Foreskin keratinocyte (primary cell): ENCODE measurements at places on chromosomes 3 and 15. TPM values are rescaled to one million over a fixed set of nuclear protein-coding genes. Genes with fewer than 3 reads are reported as not detected.
A peak's percentile ranks its signal among the peaks of the same experiment; 100 is the strongest.

DNA sequence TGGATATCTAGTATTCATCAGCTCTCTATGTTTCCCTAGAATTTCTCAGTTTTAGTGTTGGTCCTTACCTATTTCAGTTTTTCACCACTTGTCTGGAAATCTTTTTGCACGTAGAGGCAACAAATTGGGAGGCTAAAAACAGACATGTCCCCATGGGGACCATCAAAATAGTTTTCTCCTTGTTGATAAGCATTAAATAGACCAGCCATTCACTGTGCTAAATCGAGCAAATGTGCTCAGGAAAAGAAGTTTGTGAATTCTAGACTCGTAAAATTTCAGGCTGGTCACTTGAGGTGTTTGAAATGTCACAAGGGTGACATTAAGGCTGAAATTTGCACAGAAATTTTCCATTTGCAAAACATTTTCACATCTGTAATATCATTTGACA is 102.6 kb downstream of the SPATA16 start:
- DNase-seq: no peak

DNA sequence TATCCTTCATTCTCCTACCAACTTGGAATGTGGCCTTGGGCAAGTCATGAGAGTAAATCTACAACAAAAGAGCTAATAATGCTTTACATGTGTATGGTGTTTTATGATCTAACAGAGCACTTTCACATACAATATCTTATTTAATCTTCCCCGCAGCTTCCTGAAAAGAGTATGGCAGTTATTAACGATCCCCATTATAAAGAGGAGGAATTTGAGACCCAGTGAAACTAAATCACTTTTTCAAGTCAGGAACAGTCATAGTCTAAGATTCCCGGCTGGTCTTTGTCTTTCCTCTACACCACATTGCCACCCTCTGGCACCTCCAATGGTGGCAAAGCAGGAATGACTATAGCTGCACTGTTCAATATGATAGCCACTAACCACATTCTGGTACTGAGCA is 69.7 kb upstream of the CMSS1 start:
- DNase-seq: peak; percentile 45

DNA sequence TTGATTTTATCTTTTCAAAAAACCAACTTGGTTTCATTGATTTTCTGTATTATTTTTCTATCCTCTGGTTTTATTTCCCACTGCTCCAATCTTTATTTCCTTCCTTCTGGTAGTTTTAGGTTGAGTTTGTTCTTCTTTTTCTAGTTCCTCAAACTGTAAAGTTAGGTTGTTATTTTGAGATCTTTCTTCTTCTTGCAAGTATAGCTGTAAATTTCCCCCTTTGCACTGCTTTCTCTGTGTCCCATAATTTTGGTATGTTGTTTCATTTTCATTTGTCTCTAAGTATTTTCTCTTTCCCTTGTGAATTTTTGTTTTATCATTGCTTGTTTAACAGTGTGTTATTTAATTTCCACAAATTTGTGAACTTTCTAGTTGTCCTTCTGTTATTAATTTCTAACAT is 120.0 kb downstream of the PLD1 start:
- DNase-seq: no peak

- DNase-seq: no peak
Measured at GRCh38 chr3:133834621-133835417, 29.2 kb downstream of the SRPRB start.

GRCh38 chr3:4986175-4986781 is 7.0 kb downstream of the BHLHE40 start:
- DNase-seq: peak; percentile 71

DNA sequence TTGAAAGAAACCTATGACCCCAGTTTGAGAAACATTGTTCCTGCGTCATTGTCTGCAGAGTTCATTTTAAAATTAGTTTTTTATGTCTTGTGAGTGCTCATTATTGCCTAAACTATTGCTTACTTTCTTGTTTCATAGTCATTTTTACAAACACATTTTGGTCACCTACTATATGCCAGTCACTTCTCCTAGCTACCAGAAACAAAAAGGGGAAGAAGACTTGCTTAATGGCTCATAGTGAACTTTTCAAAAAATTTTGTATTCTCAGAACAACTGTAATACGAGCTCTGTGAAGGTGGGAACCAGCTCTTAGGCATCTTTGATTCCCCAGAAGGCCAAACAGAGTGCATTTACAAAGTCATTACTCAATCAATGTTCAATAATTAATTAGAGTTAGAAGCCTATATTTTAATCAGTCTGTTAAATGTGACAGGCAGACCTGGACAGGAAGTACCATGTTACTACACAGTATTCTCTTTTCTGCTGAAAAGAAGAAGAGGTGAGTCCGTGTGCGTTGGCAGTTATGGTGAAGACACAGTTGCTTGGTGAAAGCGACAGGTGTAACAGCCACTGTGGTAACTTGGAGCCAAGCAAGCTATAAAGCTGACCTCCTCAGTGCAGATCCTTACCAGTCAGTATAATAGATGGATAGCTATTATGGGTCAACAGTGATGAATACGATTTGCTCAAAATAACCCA is 46.6 kb downstream of the DPPA2 start:
- no peak for DNase-seq

DNA sequence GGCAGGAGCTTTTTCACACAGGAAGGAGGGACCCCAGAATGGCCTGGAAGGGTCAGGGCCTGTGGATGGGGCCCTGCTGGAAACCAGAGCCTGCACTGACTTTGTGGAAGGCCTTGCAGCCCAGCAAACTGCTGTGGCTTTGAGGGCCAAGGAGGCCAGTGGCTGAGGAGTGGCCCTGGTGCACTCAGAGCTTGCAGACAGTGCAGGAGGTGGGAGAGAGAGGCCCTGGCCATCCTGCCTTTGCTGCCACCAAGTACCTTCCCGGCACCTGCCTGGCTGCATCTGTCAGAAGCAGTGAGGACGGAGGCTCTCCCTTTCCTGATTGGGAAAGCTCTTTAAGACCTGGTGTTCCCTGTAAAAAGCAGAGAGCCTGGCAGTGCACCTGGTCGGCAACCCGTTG is 6.4 kb downstream of the PSTPIP1 start:
- no peak for DNase-seq

- no peak for DNase-seq
Measured at GRCh38 chr15:68666120-68666811, 87.5 kb downstream of the CORO2B start.

DNA sequence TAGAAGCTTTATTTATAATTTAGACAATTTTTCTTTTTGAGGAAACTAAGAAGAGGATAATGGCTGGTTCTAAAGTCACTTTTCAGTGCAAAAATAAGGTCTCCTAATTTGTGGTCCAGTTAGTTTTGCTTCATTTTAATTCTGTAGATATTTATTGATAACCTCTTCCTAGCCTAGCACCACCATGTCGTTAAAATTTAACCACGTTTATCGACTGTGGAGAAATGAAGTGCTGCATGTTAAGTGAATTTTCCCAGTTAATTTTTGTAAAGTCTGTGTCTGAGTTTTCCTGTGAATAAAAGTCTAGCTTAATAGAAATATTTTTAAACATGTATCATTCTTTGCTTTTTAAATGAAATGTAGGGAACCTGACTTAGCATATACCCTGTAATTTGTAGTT is 16.7 kb downstream of the LRRC28 start:
- no peak for DNase-seq

GRCh38 chr3:66492672-66493071 is 8.2 kb downstream of the LRIG1 start:
- DNase-seq: no peak

GRCh38 chr15:72169236-72169920 is 28.2 kb downstream of the GRAMD2A start:
- DNase-seq: no peak

DNA sequence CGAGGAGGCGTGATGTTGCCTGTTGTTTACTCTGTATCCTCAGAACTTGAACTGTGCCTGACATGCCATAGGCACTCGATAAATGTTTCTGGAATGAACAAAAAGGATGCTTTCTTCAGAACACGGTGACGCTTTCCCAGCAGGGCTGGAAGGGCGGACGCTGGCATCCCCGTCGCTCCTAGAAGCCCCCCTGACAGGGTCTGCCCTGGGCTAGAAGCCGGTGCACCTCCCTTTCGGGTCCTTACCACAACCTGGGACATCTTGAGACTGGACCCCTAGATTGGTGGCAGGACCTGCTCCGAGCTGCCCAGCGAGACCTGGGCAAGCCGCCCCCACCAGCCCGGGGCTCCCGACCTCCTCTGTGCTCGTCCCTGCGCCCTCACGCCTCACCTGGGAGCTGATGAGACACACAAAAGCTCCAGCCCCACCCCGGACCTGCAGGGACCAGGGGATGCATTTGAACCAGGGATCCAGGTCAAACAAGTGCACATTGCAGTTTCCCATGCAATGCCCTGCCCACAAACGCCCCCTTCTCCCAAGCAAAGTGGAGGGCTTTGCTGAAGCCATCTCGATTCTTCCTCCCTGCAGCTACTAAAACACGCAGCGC is 131.2 kb upstream of the MEF2A start:
- DNase-seq: no peak

DNA sequence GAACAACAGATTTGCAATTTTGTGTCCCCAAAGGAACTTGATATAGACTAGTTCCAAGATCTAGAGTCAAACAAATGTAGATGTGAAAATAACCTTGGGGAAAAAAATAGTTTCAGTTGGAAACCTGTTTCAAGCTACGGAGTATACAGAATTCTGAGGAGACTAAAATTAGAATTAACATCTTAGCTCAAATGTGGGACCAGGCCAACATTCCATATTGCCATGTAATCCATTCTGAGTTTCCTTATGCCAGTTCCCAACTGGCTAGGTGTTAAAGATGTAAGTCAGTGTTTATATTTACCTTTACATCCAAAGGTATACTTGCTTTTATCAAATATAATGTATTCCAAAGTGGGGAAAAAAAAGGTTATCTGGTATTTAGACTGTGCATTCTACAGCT is 76.3 kb downstream of the UBE3A start:
- no peak for DNase-seq

GRCh38 chr3:128808672-128809071 is 70.7 kb upstream of the ACAD9 start:
- DNase-seq: no peak

- DNase-seq: no peak
Measured at GRCh38 chr3:170852324-170852723, 17.7 kb downstream of the RPL22L1 start.

DNA sequence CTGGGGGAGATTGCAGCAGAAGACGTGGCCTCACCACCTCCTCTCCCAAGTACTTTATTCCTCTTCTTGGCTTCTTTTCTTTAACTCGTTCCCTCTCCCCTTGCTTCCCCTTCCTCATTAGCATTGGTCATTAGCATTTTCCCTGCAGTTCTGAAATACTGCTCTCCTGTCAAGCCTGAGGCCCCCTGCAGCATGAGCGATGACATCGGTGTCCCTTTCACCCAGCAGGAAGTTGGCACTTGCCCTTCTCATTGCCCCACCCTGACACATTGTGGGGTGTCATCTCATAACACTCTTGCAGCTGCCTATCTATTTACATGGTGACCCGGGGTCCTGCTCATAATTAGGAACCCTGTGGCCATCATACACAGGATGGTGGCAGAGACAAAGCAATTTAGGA is 167.1 kb downstream of the ARRDC4 start:
- DNase-seq: no peak

- DNase-seq: no peak
Measured at GRCh38 chr3:52259035-52259434, 13.5 kb downstream of the PPM1M start.

GRCh38 chr3:535566-536416 is 339.2 kb downstream of the CHL1 start:
- peak; percentile 58 for DNase-seq

GRCh38 chr15:69686626-69687025 is 234.0 kb downstream of the RPLP1 start:
- DNase-seq: no peak

DNA sequence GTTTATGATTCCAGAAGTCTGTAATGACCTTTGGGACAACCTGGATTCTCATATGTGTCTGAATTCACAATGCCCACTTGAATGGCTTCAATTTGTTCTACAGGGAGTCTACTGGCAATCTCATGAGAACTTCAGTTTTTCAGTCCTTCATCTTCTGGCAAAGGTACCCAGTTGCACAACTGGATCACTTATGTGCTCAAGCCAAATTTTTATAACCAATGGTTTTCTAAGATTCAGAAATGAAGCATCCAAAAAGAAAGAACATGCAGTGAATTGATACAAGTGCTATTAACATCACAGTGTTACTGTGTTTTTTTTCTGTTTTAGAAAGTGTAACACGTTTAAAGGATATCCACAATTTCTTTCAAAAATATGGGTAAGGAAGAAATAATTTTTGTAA is at the start of gene OR5H14:
Gene OR5H14 (plus strand): TSS at position 301 of the 400 bp plus-strand sequence. CDS start 1,907 bp downstream, outside the sequence.
- DNase-seq: no peak

DNA sequence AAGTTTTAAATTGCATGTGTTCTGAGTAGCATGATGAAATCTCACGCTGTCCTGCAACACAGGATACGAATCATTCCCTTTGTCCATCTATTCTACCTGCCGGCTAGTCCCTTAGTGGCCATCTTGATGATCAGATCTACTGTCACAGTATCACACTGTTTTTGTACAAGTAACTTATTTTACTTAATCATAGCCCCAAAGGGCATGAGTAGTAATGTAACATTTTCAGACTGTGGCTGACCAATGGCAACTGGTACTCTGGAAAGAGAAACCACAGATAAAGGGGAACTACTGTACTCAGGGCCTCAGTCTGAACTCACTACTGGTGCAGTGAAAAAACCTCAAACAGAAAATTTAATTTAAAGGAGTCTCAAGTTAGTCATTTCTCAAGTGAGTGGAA is 127.3 kb upstream of the MRPL3 start:
- no peak for DNase-seq

GRCh38 chr15:88745696-88746095 is 57.5 kb upstream of the ACAN start:
- peak; percentile 22 for DNase-seq

GRCh38 chr3:179113903-179114302 is 34.3 kb upstream of the PIK3CA start:
- no peak for DNase-seq

- no peak for DNase-seq
Measured at GRCh38 chr3:23713641-23714040, 92.1 kb upstream of the UBE2E1 start.

- no peak for DNase-seq
Measured at GRCh38 chr15:29170521-29170920, 99.1 kb downstream of the NSMCE3 start.

FOXB1 gene
- not detected in 2 replicates for total RNA-seq

TUSC7 gene
- not detected in 2 replicates for total RNA-seq

HHATL gene
- not detected in 2 replicates for total RNA-seq

CIDEC gene
- total RNA-seq: 0.14 TPM in 1 of 2 replicates, not detected in the other

KIF7 gene
- total RNA-seq: 6.1 and 6.3 TPM in 2 replicates

PLIN1 gene
- 0.14 and 0.17 TPM in 2 replicates for total RNA-seq

REC114 gene
- total RNA-seq: not detected in 2 replicates

PLSCR2 gene
- not detected in 2 replicates for total RNA-seq

LYZL4 gene
- not detected in 2 replicates for total RNA-seq

ACOX2 gene
- 0.34 and 0.42 TPM in 2 replicates for total RNA-seq

GABRR3 gene
- not detected in 2 replicates for total RNA-seq

NR2F2 gene
- total RNA-seq: 24.9 and 30.6 TPM in 2 replicates

RAB5A gene
- 41.6 and 42.5 TPM in 2 replicates for total RNA-seq

AQP9 gene
- 0.14 and 0.31 TPM in 2 replicates for total RNA-seq
